ENCODE measurements at places on chromosomes 1 and 21.

DNA sequence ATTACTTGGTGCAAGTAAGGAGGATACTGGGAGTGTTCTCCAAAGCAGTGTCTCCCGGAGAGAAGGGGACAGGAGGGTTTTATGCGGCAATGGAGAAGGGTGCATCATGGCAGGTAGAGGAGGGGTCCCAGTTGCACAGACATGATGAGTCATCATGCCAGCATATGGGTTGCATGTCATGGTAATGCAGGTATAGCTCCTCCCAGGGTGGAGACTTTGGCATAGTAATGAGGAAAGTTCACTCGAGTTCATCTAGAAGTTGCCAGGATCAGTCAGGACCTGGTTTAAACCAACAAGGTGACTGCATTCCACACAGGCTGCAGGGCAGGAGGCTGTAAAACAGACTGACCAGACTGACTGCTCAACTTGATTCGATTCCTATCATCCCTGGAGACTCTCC lies 355.7 kb upstream of the DUSP10 start:
- DNase-seq = no peak

DNA sequence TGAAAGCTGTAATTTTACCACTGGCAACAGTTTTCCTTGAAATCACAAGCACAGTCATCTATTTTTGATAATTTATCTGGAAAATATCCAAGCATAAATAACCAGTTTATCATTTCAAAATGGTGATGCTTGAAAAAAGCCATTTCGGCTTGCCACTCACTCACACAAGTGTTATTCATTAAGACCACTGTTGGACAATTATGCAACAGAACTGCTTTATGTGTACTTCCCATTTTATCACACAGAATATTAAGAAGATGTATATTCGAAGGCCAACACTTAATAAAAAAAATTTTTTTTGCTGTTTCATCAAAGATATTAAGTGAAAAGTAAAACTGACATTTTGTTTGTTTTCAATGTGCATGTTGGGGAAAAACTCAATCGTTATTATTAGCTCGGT lies 62.3 kb downstream of the EIF4G3 start:
- DNase-seq = no peak

DNA sequence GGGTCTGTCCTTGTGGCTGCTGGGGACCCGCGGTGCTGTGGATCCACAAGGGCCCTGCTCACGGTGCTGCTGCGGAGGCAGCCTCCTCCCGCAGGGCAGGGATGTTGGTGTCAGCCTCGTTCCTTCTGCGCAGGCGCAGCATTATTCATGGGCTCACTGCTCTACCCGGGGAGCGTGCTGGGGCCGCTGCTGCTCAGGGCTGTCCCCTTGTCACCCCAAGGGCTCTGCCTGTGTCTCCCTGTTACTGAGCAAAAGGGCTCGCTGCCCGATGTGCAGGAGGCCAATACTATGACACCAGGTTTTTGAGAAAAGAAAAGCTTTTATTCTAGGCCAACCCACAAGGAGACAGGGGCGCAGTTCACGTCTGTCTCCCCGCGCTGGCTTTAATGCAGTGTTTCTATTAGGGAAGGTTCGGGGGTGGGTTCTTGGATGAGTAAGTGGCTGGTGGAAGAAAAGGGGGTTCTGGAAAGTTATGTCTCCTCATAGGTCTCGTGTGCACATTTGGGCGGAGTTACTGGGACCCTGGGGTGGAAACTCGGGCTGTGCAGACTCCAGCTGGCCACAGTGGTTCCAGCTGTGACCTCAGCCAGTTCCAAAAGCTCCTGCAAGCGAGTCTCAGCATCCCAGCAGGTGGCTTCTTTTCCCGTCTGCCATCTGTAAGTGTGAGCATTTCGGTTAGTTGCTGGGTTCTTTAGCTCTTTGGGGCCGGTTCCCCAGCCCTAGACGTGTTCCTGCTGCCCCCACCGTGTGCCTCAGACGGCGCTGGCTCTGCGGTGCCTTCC lies 40.8 kb upstream of the LRRC3 start:
- no peak for DNase-seq

DNA sequence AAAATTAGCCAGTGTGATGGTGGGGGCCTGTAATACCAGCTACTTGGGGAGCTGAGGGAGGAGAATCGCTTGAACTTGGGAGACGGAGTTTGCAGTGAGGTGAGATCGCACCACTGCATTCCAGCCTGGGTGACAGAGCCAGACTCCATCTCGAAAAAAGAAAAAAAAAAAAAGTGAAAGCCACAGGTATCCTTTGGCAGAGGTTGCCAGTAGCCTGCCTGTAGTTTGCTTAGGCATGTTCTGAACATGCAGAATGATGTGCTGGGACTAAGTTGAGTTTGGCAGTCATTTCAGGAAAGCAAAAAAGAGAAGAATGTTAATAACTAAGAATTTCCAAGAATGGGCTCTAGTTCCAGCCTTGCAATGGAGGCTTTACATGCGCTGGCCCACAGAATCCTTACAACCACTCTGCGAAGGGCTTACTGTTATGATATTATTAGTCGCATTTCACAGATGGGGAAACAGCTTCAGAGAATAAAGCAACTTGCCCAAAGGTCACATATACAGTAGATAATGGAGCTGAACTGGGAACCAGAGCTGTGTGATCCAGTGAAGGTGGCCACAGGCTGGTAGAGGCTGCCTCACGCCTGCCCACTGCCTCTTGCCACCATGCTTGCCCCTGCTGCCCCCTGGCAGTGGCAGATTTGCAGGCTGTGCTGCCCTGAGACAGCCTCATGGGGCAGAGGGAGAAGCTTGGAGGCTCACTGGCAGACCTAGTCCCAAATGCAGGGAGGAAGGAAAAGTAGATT lies 66.5 kb upstream of the LYST start:
- DNase-seq = no peak

- DNase-seq = no peak
Measured at GRCh38 chr1:93358293-93358692, 12.6 kb downstream of the DR1 start.

GRCh38 chr1:39224295-39224829 lies 19.9 kb downstream of the MACF1 start:
- DNase-seq = no peak

- no peak for DNase-seq
Measured at GRCh38 chr1:13652238-13652637, 47.8 kb upstream of the PRDM2 start.

DNA sequence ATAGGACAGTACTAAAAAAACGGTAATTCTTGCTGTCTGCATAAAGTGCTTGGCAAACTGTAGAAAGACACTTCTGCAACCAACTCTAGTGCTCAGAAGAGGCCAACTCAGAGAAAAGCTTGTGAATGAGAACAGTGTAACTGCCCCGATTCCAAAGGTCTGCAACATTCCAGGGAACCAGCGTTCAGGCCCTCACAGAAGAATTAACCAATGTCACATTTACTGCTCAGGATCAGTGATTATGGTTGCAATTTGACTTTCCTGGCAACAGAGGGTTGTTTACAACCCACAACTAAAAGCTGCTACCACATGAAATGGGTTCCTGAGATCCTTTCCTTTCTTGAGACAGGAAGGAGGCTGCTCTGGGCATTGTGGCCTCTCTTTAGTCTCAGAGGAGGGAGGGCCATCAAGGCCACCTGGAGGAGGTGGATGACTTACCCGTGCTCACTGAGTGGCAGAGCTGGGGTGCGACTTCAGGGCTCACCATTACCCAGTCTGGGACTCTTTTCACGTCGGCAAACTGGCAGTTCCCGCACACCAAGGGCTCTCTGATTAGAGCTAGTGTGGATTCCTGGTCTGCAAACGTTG lies 15.3 kb downstream of the SRSF4 start:
- DNase-seq = no peak

GRCh38 chr21:39124681-39125251 lies 58.5 kb downstream of the PSMG1 start:
- DNase-seq = no peak

- DNase-seq = no peak
Measured at GRCh38 chr1:18575620-18576019, 55.0 kb upstream of the PAX7 start.

GRCh38 chr1:6116137-6116536 lies 64.0 kb downstream of the CHD5 start:
- no peak for DNase-seq

GRCh38 chr1:109254621-109255096 lies 5.3 kb downstream of the CELSR2 start:
- DNase-seq = no peak

DNA sequence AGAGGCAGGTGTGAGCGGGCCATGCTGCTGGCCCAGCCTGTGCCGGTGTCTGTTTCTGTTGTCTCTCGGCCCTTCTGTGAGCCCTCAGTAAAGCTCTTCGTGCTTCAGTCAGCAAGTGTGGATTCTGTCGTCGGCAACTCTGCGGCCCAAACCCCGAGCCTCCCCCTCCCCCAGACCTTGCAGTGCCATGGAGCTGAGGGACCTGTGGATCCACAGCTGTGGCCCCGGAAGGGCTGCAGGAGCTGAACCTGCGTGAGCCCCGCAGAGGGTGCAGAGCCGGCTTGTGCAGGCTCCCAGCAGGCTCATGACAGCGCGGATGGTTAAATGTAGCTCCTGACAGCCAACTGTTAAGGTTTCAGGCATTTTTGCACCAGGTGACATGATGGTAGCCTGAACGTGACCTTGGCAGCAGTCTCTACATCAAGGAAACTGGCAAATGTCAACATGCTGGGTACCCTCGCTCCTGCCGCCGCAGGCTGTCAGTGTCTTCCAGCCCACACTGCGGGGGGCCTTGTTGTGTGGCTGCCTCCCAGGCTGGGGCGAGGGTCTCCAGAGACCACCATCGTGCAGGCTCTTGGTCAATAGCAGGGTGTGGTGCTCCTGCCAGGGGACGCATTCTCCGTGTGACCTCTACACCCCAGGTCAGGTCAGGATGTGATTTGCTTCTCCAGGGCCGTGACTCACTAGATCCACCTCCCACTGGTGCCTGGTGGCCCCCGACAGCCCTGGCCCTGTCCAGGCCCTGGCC lies 7.0 kb downstream of the LRRC3 start:
- DNase-seq = no peak

DNA sequence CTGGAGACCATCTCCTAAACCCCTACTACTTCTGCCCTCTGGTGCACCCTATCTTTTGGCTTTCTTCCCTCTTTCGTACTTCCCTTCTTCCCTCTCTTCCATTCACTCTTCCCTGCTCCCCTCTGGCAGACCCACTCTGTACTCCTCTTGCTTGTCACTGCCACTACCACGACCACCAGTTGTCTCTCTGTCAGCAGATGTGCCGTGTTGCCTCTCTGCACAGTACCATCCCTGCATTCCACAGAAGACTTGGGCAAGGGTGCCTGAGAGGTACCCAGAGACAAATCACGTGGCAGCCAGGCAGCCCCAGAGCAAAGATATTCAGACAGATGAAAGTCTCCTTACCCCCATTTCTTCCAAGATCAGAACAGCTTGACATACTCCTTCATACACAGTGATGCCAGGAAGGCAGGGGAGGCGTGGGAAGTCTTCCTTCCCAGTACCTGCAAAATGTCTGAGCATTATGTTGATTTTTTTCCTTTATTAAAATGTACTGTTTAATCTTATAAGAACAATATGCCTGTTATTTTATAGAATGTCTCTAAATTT lies 15.0 kb downstream of the CAMSAP2 start:
- no peak for DNase-seq

DNA sequence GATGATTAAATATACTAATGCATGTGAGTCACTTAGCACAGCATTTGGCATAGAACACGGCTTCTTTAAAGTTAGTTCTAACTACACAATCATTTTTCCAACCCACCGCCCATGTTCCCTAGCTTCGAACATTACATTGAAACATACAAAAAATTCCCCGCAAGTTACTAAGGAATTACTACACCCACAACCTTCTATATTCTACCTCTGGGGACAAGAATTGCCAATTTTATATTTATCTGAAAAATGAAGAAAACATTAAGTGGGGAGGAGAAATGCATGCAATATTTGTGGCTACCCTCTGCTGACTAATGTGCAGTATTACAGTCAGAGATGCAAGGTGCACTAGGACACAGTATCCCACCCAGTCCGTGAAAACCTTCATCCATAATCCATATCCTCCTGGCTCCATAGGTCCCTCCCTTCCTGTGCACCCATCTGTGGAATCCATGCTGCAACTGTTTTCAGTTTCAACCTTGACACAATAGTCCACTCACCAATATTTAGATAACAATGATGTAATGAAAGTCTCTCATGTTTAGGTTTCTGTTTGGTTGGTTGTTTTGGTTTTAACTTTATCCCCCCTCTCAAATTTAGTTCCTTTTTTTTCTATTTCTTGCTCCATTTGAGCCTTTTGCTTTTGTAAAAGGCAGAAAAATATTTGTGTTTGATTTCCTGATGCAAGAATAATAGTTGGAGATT lies 31.6 kb downstream of the RGS5 start:
- DNase-seq = no peak

GRCh38 chr1:55552636-55553035 lies 337.5 kb upstream of the USP24 start:
- no peak for DNase-seq

DNA sequence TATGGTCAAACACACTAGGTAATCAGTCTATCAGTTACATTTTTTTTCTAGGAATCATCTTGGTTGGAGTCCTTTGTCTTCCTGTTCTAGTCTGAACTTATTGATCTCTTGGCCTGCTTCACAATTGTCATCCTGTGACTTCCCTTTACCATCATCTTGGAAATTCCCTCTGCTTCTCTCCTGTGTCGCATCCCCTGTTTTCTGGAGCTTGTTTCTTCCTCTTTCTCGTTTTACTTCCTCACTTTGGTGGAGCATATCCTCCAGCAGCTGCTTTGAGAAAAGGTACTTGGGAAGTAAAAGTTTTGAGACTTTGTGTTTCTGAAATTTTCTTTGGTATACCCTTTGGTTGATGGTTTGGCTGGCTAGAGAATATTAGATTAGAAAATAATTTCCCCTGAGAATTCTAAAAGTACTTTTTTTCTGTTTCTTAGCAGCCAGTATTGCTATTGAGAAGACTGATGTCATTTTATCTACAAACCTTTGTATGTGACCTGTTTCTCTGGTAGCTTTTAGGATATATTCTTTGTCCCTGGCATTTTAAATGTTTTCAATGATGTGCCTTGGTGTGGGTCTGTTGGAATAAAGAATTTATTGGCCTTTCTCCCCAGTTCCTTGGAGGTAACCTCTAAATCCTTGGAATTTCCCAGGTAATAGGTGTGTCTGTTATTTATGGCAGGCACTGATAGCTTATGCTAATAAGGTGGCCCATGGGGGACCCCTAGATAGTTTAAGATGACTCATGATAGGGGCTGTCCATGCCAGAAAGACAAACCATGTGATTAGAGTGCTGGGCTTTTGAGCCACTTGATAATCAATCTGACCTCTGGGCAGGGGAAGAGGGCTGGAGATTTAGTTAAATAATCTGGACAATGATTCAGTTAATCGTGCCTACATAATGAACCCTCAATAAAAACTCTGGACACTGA lies 6.1 kb upstream of the MYCL start:
- no peak for DNase-seq

- no peak for DNase-seq
Measured at GRCh38 chr1:67937651-67938050, 104.4 kb upstream of the GNG12 start.

- no peak for DNase-seq
Measured at GRCh38 chr1:64505944-64506655, 36.2 kb downstream of the CACHD1 start.

GRCh38 chr1:200198236-200198635 lies 170.7 kb downstream of the NR5A2 start:
- no peak for DNase-seq

- no peak for DNase-seq
Measured at GRCh38 chr1:5596651-5597050, 395.6 kb downstream of the NPHP4 start.
